ENCODE measurements at places on chromosomes 6 and 20. TPM values are rescaled to one million over a fixed set of nuclear protein-coding genes. Genes with fewer than 3 reads are reported as not detected.

The ULBP3 gene
- 5.1 TPM for total RNA-seq

The PKHD1 gene
- total RNA-seq = not detected

The MLN gene
- total RNA-seq = not detected

The NUS1 gene
- total RNA-seq = 22.9 TPM

The PRPH2 gene
- 0.91 TPM for total RNA-seq

The DYNLT2 gene
- total RNA-seq = 0.39 TPM

The KCTD20 gene
- total RNA-seq = 51.3 TPM

The SLC22A7 gene
- not detected for total RNA-seq

The POU5F1 gene
- total RNA-seq = 1.3 TPM

The RNF8 gene
- total RNA-seq = 15.9 TPM

The FKBP5 gene
- total RNA-seq = 3.7 TPM

The SPEF1 gene
- total RNA-seq = 0.20 TPM

The RAD21L1 gene
- total RNA-seq = 0.13 TPM

The EEF1A2 gene
- 3.5 TPM for total RNA-seq

The PPP1R16B gene
- 0.13 TPM for total RNA-seq

The SLC52A3 gene
- total RNA-seq = not detected

The TAAR9 gene
- total RNA-seq = 0.07 TPM

The PNLDC1 gene
- 0.20 TPM for total RNA-seq

The FAM217A gene
- total RNA-seq = not detected

The PGC gene
- not detected for total RNA-seq

The TLDC2 gene
- total RNA-seq = not detected

The LTB gene
- total RNA-seq = not detected

The CLDN20 gene
- total RNA-seq = not detected

The SLC32A1 gene
- total RNA-seq = not detected

The PTCRA gene
- total RNA-seq = not detected

The XKR7 gene
- not detected for total RNA-seq

The SDC4 gene
- 61.4 TPM for total RNA-seq

The ATP9A gene
- total RNA-seq = 55.8 TPM

The SAMD3 gene
- total RNA-seq = 9.3 TPM

The TREM2 gene
- total RNA-seq = not detected

The RIPOR2 gene
- total RNA-seq = 2.9 TPM

The RARS2 gene
- total RNA-seq = 34.3 TPM

The ANKRD66 gene
- not detected for total RNA-seq

The HTR1B gene
- total RNA-seq = 0.17 TPM

The CRISP2 gene
- not detected for total RNA-seq

The NOX3 gene
- total RNA-seq = not detected

All from smooth muscle cell of the pulmonary artery (primary cell).